Activated T-helper 1 cell treated with anti-CD3 and anti-CD28 coated beads, Interleukin-2, amount 50 U/mL, for 16 hours (primary cell): ENCODE measurements at places on chromosomes 13 and 19.

DNA sequence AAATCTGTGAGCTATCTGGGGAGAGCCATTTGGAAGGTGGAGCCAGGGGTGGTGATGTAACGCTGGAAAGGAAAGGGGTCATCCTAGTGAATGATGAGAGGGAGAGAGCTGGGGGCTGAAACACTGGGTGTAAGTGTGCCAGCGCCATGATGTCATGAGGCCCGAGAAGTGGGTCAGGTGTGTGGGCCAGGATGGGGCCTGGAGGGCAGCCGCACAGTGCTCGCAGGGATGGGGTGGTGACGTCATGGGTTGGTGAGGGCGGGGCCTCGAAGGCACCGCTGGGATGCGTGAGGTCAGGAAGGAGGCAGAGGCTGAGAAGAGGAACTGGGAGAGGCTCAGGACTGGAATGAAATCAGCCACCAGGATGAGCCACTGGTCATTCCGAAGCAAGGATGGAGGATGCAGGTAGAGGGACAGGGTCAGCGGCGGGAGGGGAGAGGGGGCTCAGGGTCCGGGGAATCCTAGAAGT lies 4.4 kb downstream of the CCDC61 start:
- DNase-seq, result no peak

GRCh38 chr13:85520445-85520844 lies 278.8 kb downstream of the SLITRK6 start:
- DNase-seq, result no peak

DNA sequence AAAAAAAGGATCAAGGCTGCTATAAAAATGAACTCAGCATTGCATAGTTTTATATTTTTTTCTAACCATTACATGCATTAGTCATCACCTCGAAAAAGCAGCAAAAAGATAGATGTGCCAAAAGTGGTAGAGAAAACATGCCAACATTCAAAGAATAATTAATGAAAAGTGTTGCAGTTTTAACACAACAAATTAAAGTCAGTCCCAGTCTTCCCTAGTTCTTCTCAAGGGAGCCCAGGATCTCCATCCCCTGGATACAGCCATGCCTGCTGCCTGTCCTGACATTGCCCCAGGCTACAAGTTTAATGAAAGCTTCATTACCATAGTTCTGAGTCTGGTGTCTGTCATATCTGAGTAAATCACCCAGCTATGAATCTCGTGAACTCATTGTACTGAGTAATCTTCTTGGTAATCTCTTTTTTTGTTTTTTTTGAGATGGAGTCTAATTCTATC lies 116.6 kb upstream of the KLF12 start:
- no peak for DNase-seq

GRCh38 chr13:43156916-43157315 lies 133.5 kb downstream of the DNAJC15 start:
- DNase-seq, result no peak

- no peak for DNase-seq
Observed at GRCh38 chr13:33679658-33680012, 138.3 kb upstream of the RFC3 start.
